ENCODE measurements at places on chromosomes 5 and 9. TPM values are rescaled to one million over a fixed set of nuclear protein-coding genes. Genes with fewer than 3 reads are reported as not detected.

- DNase-seq, result no peak
Observed at GRCh38 chr9:129307227-129307970, 129.3 kb upstream of the IER5L start.

- no peak for DNase-seq
Observed at GRCh38 chr9:78622126-78622525, 325.2 kb downstream of the PSAT1 start.

DNA sequence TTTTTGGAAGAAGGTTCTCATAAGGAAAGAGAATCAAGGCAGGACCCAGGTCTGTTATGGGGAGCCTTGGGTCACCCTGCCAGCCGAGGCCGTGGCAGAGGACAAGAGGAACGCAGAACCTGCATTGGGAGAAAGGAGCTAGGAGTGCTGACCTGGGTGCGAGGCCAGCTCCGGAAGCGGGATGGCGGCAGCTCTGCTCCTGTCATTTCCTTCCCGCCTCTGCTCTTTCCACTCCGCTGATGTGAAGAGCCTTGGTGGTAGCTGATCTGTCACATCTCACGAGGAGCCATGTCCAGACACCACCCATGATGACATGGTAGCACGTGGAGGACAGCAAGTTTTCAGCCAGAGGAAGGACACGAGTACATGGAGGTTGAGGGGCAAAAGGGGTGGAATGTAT, 109.5 kb upstream of the COL5A1 start:
- DNase-seq, result no peak

SV2C gene
- 0.10 TPM for total RNA-seq

GRCh38 chr5:117266280-117266679, 691.7 kb upstream of the SEMA6A start:
- no peak for DNase-seq

STKLD1 gene
- 2.0 TPM for total RNA-seq

Measured in activated CD4-positive, alpha-beta T cell treated with anti-CD3 and anti-CD28 coated beads, Interleukin-2, amount 10 ng/mL, durations not matched to agents 7 days and 5 days (primary cell).